CD4-positive, alpha-beta T cell treated with Interferon alpha-2 for 1 hour (primary cell): ENCODE measurements at places on chromosomes 3 and 15.

DNA sequence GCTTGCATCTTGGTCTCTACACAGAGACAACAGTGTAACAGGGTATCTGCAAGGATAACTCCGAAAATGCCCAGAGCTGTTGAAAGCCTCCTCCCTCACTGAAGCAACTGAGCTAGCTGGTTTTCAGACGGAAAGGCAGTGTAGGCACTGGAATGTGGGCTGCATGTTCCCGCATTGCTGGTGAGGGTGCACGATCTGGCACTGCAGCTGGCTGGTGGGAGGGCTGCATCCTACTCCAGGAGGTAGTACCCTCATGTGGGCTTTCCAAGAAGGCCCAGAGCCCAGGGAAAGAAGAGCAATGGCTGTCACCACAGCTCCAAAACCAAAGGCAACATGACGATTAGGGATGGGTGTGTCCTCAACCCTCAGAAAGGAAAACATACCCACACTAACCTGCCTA, 28.7 kb upstream of the RPS17 start:
- DNase-seq = no peak

GRCh38 chr15:67838789-67839332, 984 bp downstream of the RNU6-1 start:
- DNase-seq = no peak

GRCh38 chr15:39411102-39411989, 169.5 kb upstream of the THBS1 start:
- peak; percentile 53 for DNase-seq

- DNase-seq = no peak
Observed at GRCh38 chr15:67753891-67754290, 71.4 kb upstream of the SKOR1 start.

GRCh38 chr15:62719316-62719715, 323.2 kb upstream of the TPM1 start:
- no peak for DNase-seq

DNA sequence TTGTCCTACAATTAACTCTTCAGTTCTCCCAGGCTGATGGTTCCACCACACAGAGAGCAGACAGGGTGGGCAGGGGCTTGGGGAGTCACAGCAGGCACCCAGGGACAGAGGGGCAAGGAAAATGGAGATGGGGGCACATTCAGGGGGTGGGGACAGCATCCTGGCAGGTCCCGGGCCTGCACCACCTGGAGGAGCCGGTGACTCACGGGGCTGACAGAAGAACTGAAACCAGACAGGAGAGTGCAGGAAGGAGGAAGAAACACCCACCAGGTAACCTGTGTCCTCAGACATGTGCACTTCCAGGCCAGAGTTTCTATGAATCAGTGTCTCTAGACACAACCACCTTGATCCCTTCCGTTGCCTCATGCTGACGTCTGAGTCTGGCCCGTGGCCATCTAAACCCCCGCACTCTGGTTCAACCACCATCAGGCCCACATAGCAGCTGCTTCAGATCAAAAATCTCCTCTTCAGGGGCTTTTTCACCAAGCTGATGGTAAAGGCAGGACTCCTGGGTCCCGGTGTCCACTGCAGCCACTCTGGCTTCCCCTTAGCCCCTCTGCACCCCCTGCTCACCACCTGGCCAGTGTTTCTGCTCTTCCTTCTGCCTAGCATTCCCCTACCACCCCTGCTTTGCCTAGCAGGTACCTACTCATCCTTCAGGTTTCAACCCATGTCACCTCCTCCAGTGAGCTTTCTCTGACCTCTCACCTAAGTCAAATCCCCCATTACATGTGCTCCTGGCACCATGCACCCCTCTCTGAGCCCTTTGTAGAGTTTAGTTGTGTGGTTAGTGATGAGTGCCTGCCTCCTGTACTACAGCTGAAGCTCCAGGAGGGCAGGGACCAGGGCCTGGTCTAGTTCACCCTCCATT, 16.5 kb upstream of the CYP11A1 start:
- DNase-seq = peak; percentile 81

DNA sequence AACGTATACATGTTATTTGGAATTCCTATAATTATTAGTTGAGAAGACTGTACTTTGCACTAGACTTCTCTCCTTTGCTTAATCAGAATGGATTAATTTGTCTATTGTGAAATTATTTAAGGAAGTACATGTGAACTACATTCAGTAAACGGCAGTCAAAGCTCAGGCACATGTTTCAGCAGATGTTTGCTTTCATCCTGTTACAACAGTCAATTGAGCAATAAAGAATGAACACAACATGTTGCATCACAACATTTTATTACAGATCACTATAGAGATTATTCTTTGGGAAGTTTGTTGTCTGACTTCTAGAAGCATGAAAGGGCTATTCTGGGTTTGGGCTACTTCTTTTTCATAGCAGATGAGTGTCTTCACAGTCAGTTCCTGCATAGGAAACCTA, 39.2 kb downstream of the RAB27A start:
- DNase-seq = no peak

DNA sequence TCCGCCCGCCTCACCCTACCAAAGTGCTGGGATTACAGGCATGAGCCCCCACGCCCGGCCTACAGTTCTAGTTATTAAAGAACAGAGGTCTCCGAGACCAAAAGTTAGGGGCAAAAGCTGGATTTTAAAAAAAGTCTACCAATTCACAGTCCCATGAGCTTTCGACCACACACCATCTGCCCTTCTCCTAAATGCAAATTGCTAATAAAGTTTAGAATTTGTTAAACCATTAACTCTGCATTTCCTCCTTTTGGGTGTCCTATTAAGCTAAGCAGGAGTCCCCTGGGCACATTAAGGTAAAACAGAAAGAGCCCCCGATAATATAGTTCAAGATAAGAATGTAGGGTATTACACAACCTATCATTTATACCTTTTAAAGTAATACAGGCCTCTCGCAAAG, 322.7 kb downstream of the FOXP1 start:
- no peak for DNase-seq

- DNase-seq = no peak
Observed at GRCh38 chr3:156594219-156594683, 39.3 kb upstream of the SSR3 start.

DNA sequence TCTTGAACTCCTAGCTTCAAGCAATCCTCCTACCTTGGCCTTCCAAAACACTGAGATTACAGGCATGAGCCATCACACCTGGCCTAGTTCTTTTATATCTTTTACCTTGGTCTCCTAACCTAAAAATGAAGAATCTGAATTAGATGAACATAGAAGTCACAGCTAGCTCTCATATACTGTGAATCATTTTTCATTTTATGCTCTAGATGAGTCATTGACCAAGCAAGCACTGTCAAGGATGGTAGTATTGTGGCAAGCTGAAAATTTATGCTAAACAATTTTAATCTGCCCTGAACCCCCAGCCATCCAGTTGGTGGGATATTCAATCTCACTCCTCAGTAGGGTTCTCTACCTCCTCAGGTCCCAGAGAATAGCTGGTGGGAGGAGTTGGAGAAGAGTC, 48.3 kb upstream of the DNAJC13 start:
- no peak for DNase-seq

- DNase-seq = no peak
Observed at GRCh38 chr3:37741644-37742043, 120.0 kb upstream of the CTDSPL start.

- DNase-seq = no peak
Observed at GRCh38 chr3:197354568-197355001, 56.2 kb upstream of the DLG1 start.

DNA sequence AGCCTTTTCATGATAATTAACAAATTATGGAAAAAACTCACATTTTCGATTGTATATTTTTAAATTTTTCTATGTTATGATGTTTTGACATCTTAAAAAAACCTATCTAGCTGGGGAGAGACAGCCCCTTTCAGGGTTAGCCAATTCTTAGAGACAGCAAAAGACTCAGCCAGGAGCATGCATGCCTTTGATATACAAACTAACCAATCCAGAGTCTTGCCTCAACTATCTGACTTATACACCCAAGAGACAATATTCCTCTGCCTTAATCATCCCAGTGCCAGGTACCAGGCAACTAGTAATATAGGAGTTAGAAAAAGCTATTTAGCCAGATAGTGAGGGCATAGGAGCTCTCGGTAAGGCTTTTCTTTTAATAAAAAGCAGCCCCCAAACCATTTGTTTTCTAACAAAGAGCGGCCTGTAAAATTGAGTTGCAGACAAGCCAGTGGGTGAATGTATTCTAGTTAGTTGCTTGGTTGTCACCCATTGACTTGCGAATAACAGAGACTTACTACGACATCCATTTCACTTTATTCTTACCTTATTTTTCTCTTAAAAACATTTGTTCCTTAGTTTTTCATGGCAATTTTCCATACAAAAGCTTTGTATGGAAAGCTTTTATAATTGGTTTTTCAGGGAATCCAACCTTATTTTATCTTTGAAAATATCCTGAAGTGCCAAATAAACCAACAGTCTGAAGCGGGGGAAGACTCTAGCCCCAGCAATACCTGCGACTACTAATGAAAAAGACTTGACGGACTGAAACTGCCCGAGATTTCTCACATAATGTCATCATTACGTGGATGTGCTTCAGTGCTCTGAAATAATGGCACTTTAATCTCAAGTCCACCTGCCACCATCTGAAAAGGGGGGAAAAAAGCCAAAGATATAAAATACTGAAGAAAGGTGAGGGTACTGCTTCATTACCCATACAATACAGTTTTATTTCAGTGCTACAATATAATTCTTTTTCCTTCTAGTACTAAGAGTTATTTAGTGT, 64.6 kb upstream of the ATP2C1 start:
- DNase-seq = no peak

DNA sequence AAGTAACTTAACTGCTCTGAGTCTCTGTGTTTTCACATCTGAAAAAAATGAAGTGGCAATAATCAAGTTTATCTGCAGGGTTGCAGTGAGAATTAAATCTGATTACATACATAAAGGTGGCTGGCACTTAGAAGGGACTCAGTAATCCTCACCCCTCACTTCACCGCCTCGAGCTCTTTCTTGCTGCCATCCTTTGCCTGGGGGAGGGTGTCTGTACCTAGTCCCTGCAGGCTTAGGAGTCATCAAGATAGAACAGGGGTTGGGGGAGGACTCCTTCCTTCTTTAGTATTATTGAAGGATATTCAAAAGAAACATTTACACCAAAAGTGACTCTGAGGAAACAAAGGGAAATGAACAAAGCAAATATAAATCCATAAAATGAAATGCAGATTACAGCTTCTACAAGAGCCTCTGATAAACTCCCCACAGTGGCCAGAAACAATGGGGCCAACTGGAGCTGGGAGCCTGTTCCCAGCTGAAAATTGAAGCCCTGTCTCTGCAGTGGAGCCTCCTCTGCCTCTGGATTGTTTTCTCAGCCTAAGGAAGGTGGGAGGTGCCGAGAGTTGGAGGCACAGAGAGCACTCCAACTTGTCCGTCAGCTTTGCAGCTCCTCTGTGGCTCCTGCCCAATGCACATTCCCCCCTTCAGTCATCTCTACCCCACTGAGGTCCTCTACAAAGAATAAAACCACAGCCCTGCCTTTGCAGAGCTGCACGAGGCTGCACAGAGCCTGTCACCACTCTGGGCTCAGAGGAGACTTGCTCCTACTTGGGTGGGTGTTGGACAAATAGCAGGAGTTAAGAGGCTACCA, 41.8 kb downstream of the CRYGS start:
- DNase-seq = no peak

- no peak for DNase-seq
Observed at GRCh38 chr15:42510258-42511006, 15.0 kb downstream of the SNAP23 start.

DNA sequence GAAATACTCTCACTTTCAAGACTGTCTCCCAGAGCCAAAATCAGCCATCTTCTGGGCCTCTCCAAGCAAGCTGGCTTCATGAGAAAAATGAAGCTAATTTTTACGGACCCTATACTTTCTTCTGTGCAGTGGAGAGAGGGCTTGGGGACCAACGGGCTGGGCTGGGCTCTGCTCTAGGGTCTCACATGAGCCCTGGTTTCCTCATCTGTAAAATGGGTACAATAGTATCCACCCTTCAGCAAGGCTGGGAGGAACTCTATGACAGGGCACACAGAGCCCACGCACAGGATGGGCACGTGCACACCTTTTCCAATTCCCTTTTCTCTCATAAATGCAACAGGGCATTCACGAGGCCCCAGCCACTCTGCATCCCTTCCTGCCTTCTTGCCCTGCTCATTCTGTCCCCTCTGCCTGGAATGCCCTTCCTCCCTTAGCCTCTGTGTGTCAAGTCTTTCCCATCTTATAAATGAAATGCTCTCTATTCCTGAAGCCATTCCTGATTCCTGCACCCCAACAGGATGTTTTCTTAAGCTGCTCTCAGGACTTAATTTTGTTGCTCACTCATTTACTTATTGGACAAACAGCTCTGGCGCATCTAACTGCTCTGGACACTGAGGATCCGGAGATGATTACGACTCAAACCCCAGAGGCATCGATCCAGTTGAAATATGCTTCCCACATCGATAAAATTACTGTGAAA, 32.9 kb upstream of the SEC13 start:
- no peak for DNase-seq

- DNase-seq = no peak
Observed at GRCh38 chr3:112247900-112248299, 46.1 kb downstream of the SLC9C1 start.

GRCh38 chr3:98897701-98898100, 3.8 kb downstream of the DCBLD2 start:
- no peak for DNase-seq

DNA sequence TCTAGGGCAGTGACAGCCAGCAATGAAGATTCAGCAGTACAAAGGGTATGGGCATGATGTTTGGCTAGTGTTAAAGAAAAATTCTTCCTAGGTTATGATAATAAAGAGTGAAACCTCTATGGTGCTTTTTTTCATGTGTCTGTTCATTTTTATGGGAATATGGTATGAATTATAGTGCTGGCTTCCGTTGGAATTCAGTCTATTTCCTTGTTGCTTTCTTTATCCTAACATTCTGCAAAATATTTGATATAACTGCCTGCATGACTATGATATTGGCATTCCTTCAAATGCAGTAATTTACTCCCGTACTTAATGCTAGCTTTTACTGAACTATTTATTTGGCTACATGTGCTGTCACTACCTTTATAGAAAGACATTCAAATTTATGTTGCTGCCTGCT, 57.6 kb upstream of the ATP11B start:
- no peak for DNase-seq

DNA sequence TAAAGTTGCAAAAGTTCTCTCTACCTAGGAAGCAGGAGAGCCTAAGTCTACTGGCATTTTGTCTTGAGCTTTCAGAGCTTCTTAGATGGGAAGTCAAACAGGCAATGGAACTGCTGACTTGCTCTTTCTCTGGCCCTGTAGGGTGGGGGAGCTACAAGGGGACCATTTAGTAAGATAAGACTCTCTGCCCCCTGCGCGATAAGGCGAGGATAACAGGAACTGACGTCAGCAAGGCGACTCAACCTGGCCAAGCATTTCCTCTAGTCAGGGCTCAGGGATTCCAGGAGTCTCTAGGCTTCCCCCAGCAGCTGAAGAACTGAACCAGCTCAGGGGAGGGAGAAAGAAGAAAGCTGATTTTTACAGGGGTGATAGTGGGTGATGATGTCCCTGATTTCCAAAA, 5.8 kb downstream of the RARB start:
- DNase-seq = no peak

DNA sequence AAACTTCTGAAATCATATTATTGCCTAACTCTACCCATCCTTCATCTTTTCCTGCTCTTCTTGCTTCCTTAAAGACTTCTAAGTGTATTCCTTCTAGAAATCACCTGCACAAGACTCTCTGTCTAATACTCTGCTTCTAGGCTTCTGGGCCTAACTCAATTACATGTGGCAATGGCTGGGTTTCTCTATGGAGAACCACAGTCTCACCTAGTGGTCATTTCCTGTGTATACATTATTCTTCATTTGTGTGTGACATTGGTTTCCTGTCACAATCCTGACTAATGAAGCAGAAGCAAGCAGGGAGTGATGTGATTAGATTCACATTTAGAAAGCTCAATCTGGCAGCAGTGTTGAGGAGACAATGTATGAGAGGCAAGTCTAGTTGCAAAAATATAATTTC, 16.9 kb upstream of the CLDN1 start:
- DNase-seq = no peak

- no peak for DNase-seq
Observed at GRCh38 chr3:4241595-4242170, 61.5 kb upstream of the SETMAR start.
